ENCODE measurements at places on chromosomes 3 and 15. TPM values are rescaled to one million over a fixed set of nuclear protein-coding genes. Genes with fewer than 3 reads are reported as not detected.

A4GNT gene
- not detected for polyA plus RNA-seq

- DNase-seq: no peak
Measured at GRCh38 chr15:68399096-68400065, 32.6 kb downstream of the ITGA11 start.

- no peak for DNase-seq
Measured at GRCh38 chr15:95557226-95558046, 773.1 kb upstream of the NR2F2 start.

- DNase-seq: no peak
Measured at GRCh38 chr3:187777331-187777941, 32.2 kb upstream of the BCL6 start.

DNA sequence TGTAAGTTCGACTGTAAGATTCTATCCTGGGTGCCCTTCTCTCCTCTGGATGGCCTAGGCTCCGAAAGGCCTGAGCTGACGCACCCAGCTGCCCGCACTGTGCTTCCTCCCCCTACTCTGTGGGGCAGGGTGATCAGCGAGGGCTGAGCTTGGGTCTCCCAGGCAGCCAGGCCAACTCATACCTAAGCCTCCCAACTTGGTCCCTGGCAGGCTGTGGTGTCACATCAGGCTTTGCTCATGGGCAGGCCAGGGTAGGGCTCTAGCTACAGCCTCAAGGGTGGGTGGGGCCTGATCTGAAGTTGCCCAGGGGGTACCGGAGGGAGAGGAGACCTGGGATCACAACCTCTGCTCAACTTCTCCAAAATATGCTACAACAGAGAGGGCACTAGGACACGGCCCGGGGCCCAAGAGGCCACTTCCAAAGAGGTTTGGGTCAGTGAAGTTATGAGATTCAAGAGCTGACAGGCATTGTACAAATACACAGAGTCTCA is 123.1 kb downstream of the ADCY5 start:
- no peak for DNase-seq

Data from hindlimb muscle (tissue), 1 donor.